CD8-positive, alpha-beta memory T cell (primary cell): ENCODE measurements at places on chromosomes 12 and 14.

DNA sequence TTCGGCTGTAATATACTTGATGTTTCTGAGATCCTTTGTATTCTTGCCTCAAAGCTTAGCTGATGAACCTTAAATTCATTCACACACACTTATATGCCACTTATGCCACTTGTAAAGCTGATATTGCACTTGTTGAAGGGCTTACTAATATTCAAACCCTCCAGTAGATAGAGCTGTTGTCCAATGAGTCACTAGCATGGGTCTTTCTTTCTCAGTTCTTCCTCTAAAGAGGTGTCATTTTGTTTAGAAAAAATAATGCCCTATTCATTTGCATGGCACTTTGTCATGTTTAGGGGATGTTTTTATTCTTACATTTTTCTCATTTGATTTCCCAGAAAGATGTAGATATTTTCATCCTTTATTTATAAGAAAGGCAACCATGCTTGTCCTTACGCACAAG is 56.4 kb downstream of the MON2 start:
- H3K36me3 ChIP-seq: peaks cover 2% of the 10 kb centered on the region
- no peak overlapping the region for H3K4me3 ChIP-seq
- peaks cover under 1% of the 10 kb centered on the region for H3K4me1 ChIP-seq

DNA sequence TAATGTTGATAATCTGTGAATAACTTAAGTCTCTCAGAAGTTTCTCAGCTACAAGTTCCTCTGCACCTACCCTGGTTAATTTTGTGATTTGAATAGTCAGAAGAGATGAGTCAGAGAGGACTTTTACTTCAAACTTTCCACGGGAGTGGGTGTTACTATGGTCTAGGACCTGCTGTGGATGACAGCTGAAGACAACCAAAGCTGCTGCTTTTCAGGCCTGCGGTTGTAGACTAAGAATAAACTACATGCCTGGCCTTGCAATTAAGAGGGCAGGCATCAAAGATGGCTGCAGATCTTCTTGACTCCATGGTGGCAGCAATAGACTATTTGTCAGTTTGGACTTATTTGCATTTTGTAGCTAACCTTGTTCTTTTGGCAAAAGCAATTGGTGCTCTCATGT is 227.1 kb upstream of the KRR1 start:
- no peaks in the 10 kb centered on the region for H3K36me3 ChIP-seq
- no peaks in the 10 kb centered on the region for H3K27me3 ChIP-seq
- H3K27ac ChIP-seq: no peak overlapping the region
- no peak for DNase-seq
- H3K4me3 ChIP-seq: no peak overlapping the region

GRCh38 chr12:44835641-44836379 is 40.3 kb downstream of the NELL2 start:
- H3K4me1 ChIP-seq: peaks cover 77% of the 10 kb centered on the region
- no peak overlapping the region for H3K27ac ChIP-seq
- H3K4me3 ChIP-seq: peak overlapping the region; percentile 13
- no peak for DNase-seq

DNA sequence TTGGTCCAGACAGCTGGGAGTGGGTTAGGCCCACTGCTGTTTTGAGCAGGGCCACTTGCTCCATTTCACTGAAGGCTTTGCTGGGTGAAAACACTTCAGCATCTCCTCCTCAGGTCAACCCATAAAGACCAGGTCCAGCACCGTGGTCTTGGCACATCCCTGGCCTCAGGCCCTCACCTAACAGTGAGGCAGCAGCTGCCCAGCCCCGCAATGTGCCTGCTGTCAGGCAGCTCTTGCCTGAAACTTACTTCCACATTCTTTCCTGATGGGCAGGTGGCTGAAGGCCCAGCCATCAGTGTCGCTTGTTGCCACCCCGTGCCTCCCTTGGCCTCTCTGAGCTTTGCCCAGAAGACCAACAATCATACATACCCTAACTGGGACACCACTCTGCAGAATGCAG is 54.4 kb downstream of the ANAPC7 start:
- peaks cover 27% of the 10 kb centered on the region for H3K36me3 ChIP-seq
- DNase-seq: no peak
- H3K4me1 ChIP-seq: peaks cover 18% of the 10 kb centered on the region
- H3K27ac ChIP-seq: no peak overlapping the region
- H3K27me3 ChIP-seq: no peaks in the 10 kb centered on the region

GRCh38 chr12:79151956-79152355 is 287.4 kb downstream of the SYT1 start:
- no peaks in the 10 kb centered on the region for H3K36me3 ChIP-seq
- no peaks in the 10 kb centered on the region for H3K27me3 ChIP-seq
- no peak overlapping the region for H3K4me3 ChIP-seq

GRCh38 chr12:107372229-107372658 is 278.9 kb upstream of the CRY1 start:
- peak; percentile 64 for DNase-seq
- peaks cover 71% of the 10 kb centered on the region for H3K4me1 ChIP-seq
- no peaks in the 10 kb centered on the region for H3K27me3 ChIP-seq
- no peaks in the 10 kb centered on the region for H3K36me3 ChIP-seq
- peak overlapping the region; percentile 5 for H3K27ac ChIP-seq
- peak overlapping the region; percentile 28 for H3K4me3 ChIP-seq

DNA sequence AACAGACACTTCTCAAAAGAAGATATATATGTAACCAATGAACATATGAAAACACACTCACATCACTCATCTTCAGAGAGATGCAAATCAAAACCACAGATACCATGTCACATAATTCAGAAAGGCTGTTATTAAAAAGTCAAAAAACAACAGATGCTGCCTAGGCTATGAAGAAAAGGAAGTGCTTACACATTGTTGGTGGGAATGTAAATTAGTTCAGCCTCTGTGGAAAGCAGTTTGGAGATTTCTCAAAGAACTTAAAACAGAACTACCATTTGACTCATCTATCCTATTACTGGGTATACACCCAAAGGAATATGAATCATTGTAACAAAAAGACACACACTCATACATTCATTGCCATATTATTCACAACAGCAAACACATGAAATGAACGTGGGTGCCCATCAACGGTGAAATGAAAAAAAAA is 35.1 kb downstream of the EIF2S3B start:
- H3K4me1 ChIP-seq: no peaks in the 10 kb centered on the region
- no peak overlapping the region for H3K4me3 ChIP-seq
- H3K27me3 ChIP-seq: no peaks in the 10 kb centered on the region

- H3K4me1 ChIP-seq: peaks cover 30% of the 10 kb centered on the region
- no peaks in the 10 kb centered on the region for H3K36me3 ChIP-seq
- H3K4me3 ChIP-seq: peak overlapping the region; percentile 48
These were observed 81.6 kb upstream of the MED13L start for GRCh38 chr12:116358893-116359761.

DNA sequence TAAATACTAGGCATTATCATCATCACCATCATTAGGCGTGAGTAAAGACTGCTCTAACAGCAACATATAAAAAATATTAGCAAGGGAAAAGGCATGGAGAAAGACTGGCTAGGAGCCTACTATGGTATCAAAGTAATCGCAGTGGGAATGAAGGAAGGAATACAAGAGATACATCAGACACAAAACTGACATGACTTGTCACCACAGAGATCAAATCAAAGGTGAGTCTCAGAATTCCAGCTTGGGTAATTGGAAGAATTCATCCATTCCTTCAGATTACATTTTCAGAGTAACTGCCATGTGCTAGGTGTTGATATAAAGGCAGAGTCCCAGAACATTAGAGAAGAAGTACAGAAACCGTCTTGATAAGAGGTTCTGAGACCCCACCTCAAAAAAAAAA is 10.2 kb downstream of the ZBTB25 start:
- no peak for DNase-seq
- peaks cover 13% of the 10 kb centered on the region for H3K36me3 ChIP-seq
- H3K27me3 ChIP-seq: no peaks in the 10 kb centered on the region
- H3K4me1 ChIP-seq: peaks cover 39% of the 10 kb centered on the region
- H3K27ac ChIP-seq: no peak overlapping the region

GRCh38 chr12:12836571-12836970 is 23.4 kb downstream of the DDX47 start:
- no peak overlapping the region for H3K4me3 ChIP-seq
- no peak for DNase-seq
- peaks cover 9% of the 10 kb centered on the region for H3K36me3 ChIP-seq

GRCh38 chr12:52455821-52456220 is 3.9 kb upstream of the KRT6B start:
- no peaks in the 10 kb centered on the region for H3K36me3 ChIP-seq
- H3K4me3 ChIP-seq: no peak overlapping the region
- H3K4me1 ChIP-seq: no peaks in the 10 kb centered on the region
- no peak overlapping the region for H3K27ac ChIP-seq

DNA sequence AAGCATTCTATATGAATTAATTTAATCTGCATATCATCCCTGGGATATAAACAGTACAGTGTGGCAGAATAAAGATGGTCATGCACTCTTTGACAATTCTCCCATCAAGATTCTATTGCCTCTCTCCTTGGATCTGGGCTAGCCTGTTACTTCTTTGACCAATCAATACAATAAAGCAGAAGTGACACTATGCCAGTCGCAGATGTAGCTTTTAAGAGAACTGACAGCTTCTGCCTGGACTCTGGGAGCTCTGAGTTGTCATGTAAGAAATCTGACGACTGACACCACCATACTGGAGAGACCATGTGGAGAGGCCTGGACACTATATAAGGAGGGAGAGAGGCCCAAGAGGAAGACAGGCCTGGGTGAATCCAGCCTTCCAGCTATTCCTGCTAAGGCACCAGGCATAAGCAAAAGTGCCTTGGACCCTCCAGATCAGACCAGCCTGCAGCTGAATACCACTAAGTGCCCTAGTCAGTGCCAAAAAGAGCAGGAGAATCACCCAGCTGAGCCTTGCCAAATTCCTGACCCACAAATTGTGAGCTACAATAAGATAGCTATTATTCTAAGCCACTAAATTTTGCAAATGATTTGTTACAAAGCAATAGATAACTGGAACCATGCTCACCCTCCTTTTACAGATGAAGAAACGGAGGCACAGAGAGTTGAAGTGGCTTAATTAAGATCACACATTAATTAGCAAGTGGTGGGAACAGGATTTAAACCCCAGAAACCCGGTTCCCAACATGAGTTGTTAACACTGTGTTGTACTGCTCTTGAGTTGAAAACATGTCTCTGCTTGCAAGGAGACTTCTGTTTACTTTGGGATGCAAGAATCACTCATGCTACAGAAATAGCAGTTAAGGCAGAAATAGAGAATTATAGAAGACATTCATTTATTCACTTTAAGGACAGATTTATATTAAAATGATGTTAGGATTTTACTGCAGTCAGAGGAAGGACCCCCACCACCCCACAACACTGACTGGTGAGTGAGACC is 84.6 kb downstream of the RIN3 start:
- no peaks in the 10 kb centered on the region for H3K27me3 ChIP-seq
- no peak overlapping the region for H3K4me3 ChIP-seq
- H3K27ac ChIP-seq: no peak overlapping the region
- peaks cover 6% of the 10 kb centered on the region for H3K4me1 ChIP-seq
- DNase-seq: no peak

GRCh38 chr14:105883066-105884005 is 357.0 kb downstream of the TMEM121 start:
- no peak overlapping the region for H3K4me3 ChIP-seq
- no peaks in the 10 kb centered on the region for H3K36me3 ChIP-seq
- DNase-seq: peak; percentile 38

DNA sequence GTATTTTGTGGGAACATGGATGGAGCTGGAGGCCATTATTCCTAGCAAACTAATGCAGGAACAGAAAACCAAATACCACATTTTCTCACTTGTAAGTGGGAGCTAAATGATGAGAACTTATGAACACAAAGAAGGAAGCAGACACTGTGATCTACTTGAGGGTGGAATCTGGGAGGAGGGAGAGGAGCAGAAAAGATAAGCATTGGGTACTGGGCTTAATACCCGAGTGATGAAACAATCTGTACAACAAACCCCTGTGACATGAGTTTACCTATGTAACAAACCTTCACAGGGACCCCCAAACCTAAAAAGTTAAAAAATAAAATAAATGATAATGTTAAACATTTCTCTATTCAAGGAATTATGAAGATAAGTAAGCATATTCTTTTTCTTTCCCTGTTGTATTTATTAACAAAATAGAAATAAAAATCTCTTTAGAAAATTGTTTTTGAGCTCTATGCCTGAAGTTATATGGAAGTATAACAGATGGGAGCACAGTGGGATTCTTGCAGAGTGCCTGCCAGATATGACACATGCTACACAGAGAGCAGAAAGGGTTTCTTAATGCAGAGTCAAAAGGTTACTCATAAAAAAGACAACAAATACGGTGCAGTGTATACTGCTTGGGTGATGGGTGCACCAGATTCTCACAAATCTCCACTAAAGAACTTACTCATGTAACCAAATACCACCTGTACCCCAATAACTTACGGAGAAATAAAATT is 52.0 kb upstream of the SYNE2 start:
- H3K4me3 ChIP-seq: no peak overlapping the region
- no peaks in the 10 kb centered on the region for H3K27me3 ChIP-seq
- no peaks in the 10 kb centered on the region for H3K4me1 ChIP-seq
- H3K36me3 ChIP-seq: no peaks in the 10 kb centered on the region

GRCh38 chr14:54102051-54102456 is 145.4 kb upstream of the BMP4 start:
- H3K27ac ChIP-seq: no peak overlapping the region
- DNase-seq: no peak
- no peaks in the 10 kb centered on the region for H3K4me1 ChIP-seq
- no peaks in the 10 kb centered on the region for H3K27me3 ChIP-seq

- no peaks in the 10 kb centered on the region for H3K36me3 ChIP-seq
- peaks cover 4% of the 10 kb centered on the region for H3K4me1 ChIP-seq
- H3K4me3 ChIP-seq: no peak overlapping the region
- H3K27ac ChIP-seq: no peak overlapping the region
These were observed 17.2 kb upstream of the HHIPL1 start for GRCh38 chr14:99627510-99628381.

- peaks cover 71% of the 10 kb centered on the region for H3K4me1 ChIP-seq
- DNase-seq: no peak
- no peaks in the 10 kb centered on the region for H3K27me3 ChIP-seq
- H3K27ac ChIP-seq: peak overlapping the region; percentile 100
These were observed 5.3 kb upstream of the UBC start for GRCh38 chr12:124919521-124920352.

DNA sequence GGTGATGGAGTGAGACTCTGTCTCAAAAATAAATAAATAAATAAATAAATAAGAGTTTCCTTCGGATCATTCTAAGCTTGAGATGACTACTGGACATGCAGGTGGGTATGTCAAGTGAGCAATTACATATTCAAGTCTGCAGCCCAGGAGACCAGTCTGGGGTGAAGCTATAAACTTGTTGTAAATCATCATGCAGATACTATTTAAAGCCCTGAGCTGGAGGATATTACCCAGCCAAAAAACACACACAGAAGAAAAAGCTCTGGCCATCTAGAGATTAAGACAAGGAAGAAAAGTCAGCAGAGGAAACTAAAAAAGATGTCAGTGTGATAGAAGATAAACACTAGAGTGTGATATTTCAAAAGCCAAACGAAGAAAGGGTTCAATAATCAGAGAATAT is 47.0 kb upstream of the PDZRN4 start:
- H3K27ac ChIP-seq: no peak overlapping the region
- H3K36me3 ChIP-seq: no peaks in the 10 kb centered on the region
- DNase-seq: no peak
- no peak overlapping the region for H3K4me3 ChIP-seq
- no peaks in the 10 kb centered on the region for H3K27me3 ChIP-seq
- no peaks in the 10 kb centered on the region for H3K4me1 ChIP-seq

GRCh38 chr14:61493239-61493638 is 171.9 kb downstream of the PRKCH start:
- peaks cover 44% of the 10 kb centered on the region for H3K36me3 ChIP-seq
- no peak overlapping the region for H3K27ac ChIP-seq
- no peak for DNase-seq
- peaks cover 48% of the 10 kb centered on the region for H3K4me1 ChIP-seq
- no peaks in the 10 kb centered on the region for H3K27me3 ChIP-seq
- no peak overlapping the region for H3K4me3 ChIP-seq

- no peak for DNase-seq
- H3K27me3 ChIP-seq: no peaks in the 10 kb centered on the region
- H3K4me1 ChIP-seq: no peaks in the 10 kb centered on the region
- H3K36me3 ChIP-seq: no peaks in the 10 kb centered on the region
- H3K4me3 ChIP-seq: no peak overlapping the region
These were observed 60.6 kb upstream of the DIO3 start for GRCh38 chr14:101500681-101501080.
